ENCODE measurements at places on chromosomes 11 and 22. TPM values are rescaled to one million over a fixed set of nuclear protein-coding genes. Genes with fewer than 3 reads are reported as not detected.

Gene MS4A3
- total RNA-seq: not detected

DNA sequence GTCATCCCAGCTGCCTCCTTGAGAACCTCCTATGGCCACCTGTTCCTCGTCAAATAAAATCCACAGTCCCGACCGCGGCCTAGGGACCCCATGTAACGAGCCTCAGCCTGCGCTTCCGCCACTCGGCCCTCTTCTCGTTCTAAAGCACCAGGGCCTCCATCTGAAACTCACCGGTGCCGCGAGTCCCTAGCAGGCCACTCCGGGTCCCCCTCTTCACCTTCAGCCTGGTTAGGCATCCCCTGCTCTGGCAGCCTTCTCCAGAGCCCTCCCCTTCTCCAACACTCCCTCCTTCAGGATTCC, 2.4 kb upstream of the SSTR3 start:
- H3K4me3 ChIP-seq: no peak overlapping the region
- H3K36me3 ChIP-seq: no peaks in the 10 kb centered on the region
- no peaks in the 10 kb centered on the region for H3K27me3 ChIP-seq
- no peak overlapping the region for H3K27ac ChIP-seq
- no peak for DNase-seq

DNA sequence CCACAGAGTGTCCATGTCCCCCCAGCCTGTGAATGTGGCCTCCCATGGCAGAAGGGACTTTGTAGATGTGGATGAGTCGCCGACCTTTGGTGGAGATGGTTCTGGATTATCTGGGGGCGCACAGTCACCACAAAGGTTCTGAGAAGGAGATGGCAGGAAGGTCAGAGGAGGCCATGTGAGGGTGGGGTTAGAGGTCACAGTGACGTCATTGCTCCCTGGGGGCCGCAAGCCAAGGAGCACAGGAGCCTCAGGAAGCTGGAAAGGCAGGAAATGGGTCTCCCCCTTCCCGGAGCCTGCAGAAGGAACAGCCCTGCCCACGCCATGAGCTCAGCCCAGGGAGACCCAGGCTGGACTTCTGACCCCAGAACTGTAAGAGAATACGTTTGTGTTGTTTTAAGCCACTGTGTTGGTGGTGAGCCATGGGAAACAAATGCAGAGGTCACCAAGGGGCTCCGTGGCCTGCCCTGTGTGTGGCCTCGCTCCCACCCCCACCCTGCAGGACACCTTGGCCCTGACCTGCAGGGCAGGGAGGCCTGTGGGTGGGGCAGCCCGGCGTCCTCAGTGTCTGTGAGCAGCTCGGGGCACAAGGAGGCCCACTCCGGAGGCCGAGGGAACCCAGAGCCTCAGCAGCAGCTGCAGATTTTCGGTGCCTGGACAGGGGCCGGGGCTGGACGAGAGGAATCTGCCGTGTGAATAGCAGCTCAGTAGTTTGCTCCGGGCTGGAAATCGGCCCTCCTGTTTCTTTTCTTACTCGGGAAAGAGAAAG, 32.1 kb downstream of the GRAMD4 start:
- no peak overlapping the region for H3K27ac ChIP-seq
- peaks cover 39% of the 10 kb centered on the region for H3K4me1 ChIP-seq
- no peaks in the 10 kb centered on the region for H3K36me3 ChIP-seq
- H3K27me3 ChIP-seq: no peaks in the 10 kb centered on the region
- DNase-seq: no peak

GRCh38 chr22:35622191-35622913, 5.2 kb upstream of the MB start:
- H3K36me3 ChIP-seq: no peaks in the 10 kb centered on the region
- no peak overlapping the region for H3K27ac ChIP-seq
- DNase-seq: no peak
- peaks cover 5% of the 10 kb centered on the region for H3K4me1 ChIP-seq

DNA sequence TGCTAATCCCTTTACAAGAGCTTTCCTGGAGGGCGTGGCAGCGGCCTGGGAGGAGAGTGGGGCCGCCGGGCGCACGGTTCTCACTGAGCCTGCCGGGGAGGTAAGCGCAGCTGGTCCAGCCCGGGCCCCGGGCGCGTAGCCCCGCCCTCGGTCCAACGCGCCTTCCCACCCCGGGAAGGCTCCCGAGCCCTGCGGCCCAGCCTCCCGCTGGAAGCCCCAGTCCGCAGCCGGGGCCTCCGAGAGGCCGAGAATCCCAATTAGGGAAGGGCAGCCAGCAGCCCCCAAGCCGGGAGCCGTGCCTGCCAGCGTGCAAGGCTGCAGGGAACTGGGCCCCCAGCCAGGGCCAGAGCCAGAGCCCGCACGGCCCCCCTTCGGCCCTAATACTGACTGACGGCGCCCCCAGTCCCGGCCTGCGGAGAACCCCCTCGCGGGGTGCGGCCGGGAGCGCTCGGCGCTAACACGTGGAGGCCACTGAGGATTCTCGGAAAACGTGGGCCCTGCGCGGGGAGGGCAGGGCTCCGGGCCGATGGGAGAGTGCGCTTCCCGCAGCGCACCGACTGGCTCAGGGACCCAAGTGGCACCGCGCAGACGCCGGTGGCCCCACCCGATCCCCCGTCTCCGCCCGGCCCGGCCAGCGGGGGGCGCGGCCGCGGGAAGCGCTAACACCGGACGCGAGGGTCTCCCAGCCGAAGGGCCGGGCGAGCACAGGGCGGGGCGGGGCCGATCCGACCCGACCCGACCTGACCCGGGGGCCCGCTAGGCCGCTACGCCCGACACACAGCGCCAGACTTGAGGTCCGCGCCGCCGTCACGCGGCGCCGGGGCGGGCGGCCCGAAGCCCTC, 5.7 kb downstream of the ZFTA start:
- H3K27me3 ChIP-seq: no peaks in the 10 kb centered on the region
- H3K36me3 ChIP-seq: no peaks in the 10 kb centered on the region
- H3K4me1 ChIP-seq: peaks cover 12% of the 10 kb centered on the region
- no peak for DNase-seq
- H3K4me3 ChIP-seq: no peak overlapping the region

Data from B cell (primary cell).